ENCODE measurements at places on chromosomes 13 and 19.
A peak's percentile ranks its signal among the peaks of the same experiment; 100 is the strongest.

GRCh38 chr13:97535614-97536013, 101.6 kb downstream of the RAP2A start:
- no peak for DNase-seq

GRCh38 chr19:6413291-6413690, 11.3 kb downstream of the KHSRP start:
- DNase-seq: no peak

GRCh38 chr19:49064768-49065611, at the start of gene NTF4:
Gene NTF4 (minus strand): TSS chr19:49064818. CDS start chr19:49061997, 2,821 bp downstream.
- no peak for DNase-seq

DNA sequence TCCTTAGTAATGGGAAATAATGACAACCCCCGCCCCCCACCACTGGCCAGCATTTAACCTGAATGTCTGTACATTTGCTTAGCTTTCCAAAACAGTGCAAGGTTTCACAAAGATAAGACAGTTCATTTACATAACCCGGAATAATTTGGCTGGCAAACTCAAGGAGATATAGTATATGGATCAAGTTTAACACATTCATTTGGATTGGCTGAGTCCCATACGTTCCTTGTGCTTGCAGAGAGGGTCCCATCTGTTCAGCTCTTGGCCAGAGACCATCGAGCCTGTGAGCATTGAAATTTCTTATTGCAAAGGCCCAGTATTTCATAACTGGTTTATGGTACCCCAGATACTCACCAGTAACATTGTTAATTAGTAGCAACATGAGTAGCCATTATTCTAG, 116.5 kb downstream of the GPC6 start:
- DNase-seq: peak; percentile 85

- DNase-seq: no peak
Measured at GRCh38 chr13:31530922-31531321, 208.4 kb upstream of the RXFP2 start.

- DNase-seq: no peak
Measured at GRCh38 chr19:55538132-55538531, 1.2 kb upstream of the SBK2 start.

DNA sequence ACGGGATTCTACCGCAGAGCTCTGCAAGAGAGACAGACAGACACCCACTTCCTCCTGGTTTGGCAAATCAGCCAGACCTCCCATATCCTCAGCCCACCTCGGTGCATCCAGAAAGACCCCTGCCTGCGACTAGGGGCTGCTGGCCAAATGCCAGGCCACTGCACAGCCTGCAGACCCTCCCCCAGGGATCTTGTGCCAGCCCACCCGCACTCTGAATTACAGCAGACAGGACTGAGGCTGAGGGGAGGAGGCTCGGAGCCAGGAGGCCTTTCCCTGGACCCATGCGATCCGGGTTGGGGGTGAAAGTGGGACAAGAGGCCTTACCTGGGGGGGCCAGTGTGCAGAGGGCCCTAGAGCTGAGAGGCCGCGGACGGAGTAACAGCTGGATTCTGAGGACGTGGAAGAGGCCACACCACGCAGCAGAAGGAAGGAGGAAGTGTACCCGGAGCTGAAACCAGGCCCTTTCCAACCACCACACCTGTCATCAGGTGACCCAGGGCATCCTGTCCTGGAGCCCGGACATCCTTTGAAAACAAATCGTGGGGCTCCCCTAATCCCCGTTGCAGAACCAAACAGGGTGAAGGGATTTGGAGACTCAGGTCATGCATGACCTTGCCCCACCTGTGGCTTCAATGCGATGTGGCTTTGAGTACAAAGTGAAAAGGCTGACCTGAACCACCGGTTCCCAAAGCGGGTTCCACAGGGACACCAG, 993 bp downstream of the FUT6 start:
- DNase-seq: no peak
